H9 (cell line): ENCODE measurements at places on chromosomes 7 and 10. TPM values are rescaled to one million over a fixed set of nuclear protein-coding genes. Genes with fewer than 3 reads are reported as not detected.
A peak's percentile ranks its signal among the peaks of the same experiment; 100 is the strongest.

Gene GLCCI1
- 19.1 and 19.5 TPM in 2 replicates for total RNA-seq

- no peak for DNase-seq
Observed at GRCh38 chr10:13213163-13213562, 21.0 kb downstream of the UCMA start.

DNA sequence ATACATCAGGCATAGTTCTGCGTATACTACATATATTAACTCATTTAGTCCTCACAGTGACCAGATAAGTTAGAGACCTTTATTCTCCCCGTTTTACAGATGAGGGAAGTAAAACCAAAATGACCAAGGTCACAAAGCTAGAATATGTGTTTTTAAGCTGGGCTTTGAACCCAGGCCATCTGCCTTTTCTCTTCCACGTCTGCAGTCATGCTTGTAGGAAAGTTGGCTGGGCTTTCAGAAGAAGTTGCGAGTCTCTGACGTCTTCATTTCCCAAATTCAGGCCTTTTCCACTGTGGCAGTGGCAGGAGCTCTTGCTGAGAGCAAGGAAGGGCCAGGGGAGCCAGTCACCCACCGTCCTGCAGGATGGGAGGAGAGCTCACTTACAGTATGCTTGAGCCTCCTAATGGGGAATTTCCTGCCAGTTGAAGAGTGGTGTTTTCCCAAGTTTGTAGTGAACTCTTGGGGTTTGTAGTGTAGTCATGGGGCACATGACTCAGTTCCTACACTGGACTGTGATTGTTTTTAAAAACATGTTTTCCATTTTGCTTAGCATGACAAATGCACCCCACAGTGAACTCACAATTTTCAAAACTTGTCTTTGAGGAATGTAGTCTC is 34.2 kb downstream of the CYP17A1 start:
- peak; percentile 83 for DNase-seq

Gene TYW1B
- total RNA-seq, result 5.1 and 5.5 TPM in 2 replicates

Gene ITGA8
- total RNA-seq, result not detected in 2 replicates

Gene RSPH10B2
- total RNA-seq, result 0.33 and 0.39 TPM in 2 replicates
